ENCODE measurements at places on chromosomes 3 and 15.
A peak's percentile ranks its signal among the peaks of the same experiment; 100 is the strongest.

DNA sequence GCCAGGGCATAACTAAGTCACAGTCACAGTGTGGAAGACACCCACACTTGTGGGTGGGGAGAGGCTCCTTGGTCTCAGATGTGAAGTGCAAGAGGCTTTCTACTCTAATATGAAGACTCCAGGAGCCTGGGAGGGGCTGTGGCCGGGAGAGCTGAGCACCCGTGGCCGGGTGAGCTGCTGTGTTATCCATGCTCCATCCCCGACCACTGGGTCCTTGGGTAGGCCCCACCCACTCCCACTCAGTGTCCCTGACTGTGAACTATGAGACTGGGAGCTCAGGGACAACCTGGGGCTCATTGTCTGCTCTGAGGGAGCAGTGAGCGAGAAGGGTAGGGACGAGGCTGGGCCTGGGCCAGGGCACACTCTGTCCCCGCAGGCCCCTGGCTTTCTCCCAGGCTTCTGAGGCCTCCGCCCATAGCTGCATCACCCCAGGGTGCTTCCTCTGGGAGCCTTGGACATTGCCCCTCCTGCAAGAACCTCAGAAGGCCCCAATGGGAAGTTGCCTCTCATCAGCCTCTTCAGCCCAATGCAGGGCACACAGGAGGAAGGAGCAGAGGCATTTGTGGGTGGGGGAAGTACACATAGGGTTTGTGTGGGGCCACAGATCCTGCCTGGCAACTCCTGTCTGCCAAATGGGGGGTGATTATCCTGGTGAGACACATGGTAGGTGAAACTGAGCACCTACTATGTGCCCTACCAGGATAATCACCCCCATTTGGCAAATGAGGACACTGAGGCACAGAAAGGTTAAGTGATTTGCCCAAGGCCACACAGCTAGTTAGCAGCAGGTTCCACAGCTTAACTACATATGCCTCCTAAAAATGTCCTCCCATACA, 2.4 kb downstream of the ANPEP start:
- DNase-seq = peak; percentile 28

GRCh38 chr3:32815841-32816438, 1.9 kb upstream of the TRIM71 start:
- DNase-seq = no peak

DNA sequence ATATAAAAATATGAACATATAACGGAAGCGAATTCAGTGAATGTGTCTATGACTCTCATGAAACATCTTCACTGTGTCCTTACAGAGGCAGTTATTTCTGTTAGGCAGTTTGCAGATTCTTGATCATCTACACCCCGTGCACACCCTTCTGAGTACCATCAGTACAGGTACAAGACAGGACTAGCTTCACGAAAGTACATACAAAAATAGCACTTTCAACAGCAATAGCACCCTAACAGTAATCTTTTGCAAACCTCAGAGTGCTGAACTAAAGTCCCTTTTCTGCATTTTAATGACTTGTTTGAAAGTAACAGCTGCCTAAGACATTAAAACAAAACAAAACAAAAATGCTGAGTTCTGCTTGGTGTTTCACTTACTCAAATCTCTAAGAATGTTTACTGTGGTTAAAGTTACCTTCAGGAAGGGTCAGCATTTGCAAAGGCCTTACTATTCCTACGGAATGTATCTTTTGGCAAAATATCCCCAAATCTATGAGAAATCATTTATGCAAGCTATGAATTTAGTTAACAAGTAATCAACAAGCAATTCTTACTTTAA, 104.1 kb downstream of the CNTN3 start:
- no peak for DNase-seq

- no peak for DNase-seq
Observed at GRCh38 chr3:185153861-185154629, 1.2 kb upstream of the C3orf70 start.

DNA sequence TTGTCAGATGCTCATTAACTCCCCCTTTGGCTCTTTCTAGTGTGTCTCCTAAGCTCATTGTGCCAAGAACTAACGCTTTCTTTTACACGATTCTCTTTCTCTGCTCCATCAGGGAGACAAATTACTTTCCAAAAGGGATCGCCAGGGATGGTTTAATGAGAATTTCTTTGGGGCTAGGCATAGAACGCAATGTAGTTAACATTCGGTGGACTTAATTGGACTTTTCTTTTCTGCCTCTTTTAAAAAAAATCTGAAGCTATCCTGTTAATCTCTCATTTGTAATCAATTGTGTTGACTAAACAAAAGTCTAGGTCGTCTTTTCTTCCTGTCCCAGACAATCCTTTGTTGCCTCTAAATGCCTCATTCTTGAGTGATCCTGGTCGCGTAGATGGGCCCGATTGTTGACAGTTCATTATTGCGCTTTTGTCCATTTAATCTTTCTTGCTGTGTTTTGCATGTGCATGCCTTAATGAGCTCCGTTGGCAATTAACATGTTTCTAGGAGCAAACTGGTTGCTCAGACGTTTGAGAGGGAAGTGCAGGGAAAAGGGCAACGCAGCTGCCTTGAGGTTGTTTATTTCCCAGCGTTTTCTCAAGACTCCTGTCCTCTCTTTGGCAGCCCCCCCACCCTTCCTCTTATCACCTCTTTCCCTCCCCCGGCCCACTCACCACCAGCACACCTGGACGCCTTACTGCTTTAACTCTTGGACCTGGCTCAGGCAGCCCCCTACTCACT, 7.8 kb downstream of the FEZF2 start:
- no peak for DNase-seq

- DNase-seq = no peak
Observed at GRCh38 chr3:138800248-138800647, 34.5 kb downstream of the PIK3CB start.

GRCh38 chr3:127491909-127492308, 98.6 kb downstream of the TPRA1 start:
- no peak for DNase-seq

- DNase-seq = no peak
Observed at GRCh38 chr3:36562945-36563344, 182.6 kb downstream of the STAC start.

DNA sequence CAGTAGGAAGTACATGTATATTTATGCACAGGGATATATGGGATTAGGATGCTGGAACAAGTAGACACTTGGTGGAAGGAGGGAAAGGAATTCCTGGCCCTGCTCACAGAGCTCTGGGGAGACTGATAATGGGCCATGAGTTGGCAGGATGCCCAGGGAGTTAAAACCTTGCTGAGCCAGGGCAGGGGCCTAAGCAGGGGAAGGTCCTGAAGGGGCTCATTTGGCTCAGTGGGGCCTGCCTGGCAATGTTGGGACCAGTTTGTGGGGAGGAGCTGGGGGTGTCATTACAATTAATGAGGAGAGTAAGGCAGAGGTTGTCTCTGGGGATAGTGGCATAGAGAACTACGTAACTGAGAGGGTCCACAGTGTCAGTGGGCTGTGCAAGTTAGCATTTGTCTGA, 124.2 kb upstream of the ADPGK start:
- DNase-seq = no peak

- DNase-seq = no peak
Observed at GRCh38 chr3:113630956-113631542, 65.4 kb downstream of the USF3 start.
